Neural crest cell (in vitro differentiated cells): ENCODE measurements at places on chromosomes 13 and 19. TPM values are rescaled to one million over a fixed set of nuclear protein-coding genes. Genes with fewer than 3 reads are reported as not detected.
A peak's percentile ranks its signal among the peaks of the same experiment; 100 is the strongest.

CCDC8 gene
- 23.9 and 25.1 TPM in 2 replicates for total RNA-seq

- no peak for DNase-seq
Measured at GRCh38 chr13:49253310-49253709, 5.6 kb downstream of the CDADC1 start.

CALR gene
- 670 and 679 TPM in 2 replicates for total RNA-seq

DNA sequence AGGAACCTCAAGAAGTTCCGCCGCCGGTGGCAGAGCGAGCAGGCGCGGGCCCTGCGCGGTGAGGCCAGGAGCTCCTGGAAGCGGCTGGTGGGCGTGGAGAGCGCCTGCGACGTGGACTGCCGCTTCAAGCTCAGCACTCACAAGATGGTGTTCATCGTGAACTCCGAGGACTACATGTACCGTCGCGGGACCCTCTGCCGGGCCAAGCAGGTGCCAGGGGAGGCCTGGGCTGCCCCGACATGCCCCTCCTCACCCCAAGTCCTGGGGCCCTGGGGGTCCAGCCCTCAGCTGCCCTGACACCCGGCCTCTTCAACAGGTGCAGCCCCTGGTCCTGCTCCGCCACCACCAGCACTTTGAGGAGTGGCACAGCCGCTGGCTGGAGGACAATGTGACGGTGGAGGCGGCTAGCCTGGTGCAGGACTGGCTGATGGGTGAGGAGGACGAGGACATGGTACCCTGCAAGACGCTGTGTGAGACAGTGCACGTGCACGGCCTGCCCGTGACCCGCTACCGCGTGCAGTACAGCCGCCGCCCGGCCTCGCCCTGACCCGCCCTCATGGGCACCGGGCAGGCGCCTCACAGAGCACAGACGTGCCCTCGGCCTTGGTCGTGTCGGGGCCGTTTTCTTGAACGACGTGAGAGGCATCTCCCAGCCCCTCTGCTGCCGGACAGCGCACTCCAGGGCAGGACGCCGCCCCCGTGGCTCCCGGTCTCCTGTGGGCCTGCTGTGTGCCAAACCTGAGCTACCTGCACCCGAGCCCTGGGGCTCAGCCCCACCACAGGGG is 10.4 kb upstream of the F2RL3 start:
- DNase-seq: no peak

DNA sequence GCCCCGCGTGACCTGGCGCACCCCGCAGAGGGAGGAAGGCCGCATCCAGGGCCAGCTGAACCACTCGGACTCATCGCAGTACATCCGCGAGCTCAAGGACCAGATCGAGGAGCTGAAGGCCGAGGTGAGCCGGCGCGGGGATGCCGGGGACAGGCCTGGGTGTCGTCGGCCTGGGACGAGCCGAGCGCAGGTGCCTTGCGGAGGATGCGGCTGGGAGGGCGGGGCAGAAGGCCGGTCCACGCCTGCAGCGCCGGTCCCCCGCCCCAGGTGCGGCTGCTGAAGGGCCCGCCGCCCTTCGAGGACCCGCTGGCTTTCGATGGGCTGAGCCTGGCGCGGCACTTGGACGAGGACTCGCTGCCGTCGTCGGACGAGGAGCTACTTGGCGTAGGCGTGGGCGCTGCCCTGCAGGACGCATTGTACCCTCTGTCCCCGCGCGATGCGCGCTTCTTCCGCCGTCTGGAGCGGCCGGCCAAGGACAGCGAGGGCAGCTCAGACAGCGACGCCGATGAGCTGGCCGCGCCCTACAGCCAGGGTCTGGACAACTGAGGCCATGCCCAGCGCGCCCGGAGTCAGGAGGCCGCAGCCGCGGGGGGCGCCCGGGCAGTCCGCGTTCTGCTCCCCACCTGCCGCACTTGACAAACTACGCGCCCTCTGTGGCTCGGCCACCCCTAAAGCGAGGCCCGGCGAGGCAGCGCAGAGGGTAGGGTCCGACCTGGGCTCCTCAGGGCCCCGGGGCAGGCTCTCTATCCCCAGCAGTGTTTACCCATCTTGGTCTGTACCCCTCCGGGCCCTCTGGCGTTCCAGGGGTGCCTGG is 10.8 kb downstream of the PRR36 start:
- DNase-seq: no peak

DNA sequence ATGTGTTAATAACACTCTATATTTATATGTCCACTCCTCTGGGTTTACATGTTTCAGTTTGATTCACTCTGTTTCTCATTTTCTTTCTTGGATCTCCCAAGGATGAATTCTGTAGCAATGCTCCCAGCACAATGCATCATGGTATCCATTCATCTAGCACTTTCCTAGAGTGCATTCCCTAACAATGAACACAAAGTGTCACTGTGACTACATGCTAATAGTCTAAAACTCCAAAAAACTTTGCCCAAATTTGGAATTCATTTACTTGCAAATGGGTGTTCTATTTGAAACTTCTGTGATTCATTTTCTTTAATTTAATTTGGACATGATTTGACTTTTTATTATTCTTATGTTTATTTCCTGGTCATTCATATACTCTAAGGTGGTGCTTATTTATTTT is 286.3 kb downstream of the POU4F1 start:
- no peak for DNase-seq

ZNF525 gene
- total RNA-seq: 6.9 and 8.4 TPM in 2 replicates

DNA sequence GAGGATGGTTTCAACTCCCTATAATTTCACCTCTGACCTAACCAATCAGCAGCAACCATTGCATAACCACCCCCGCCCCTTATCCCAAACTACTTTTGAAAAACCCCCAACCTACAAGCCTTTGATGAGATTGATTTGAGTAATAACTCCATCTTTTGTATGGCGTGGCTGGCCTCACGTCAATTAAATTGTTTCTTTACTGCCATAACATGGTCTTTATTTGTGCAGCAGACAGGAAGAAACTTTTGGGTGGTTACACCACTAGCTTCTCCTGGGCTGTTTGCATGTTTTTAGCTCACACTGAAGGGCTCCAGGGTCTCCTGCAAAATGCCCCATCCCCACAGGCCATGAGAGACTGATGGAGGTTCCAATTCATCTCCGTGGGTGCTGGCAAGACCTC is 34.0 kb upstream of the PEG3 start:
- no peak for DNase-seq

DNA sequence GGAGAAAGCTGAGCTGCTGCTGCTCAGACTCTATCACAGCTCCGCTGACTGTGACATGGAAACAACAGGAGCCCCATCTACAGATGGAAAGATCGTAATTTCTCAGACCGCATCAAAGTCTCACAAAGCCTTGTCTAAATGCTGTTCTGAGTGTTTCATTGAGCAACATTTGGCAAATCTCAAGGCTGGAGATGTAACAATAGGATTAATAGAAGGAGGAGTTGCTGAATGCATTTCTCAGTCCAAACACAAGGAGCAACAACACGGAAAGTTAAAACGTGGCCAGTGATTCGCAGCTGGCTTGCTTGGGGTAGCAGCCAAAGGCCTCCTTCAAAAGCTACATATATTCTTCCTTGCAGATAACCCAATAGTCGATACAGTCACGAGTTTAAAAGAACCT is 55.7 kb downstream of the MRPL57 start:
- no peak for DNase-seq

- no peak for DNase-seq
Measured at GRCh38 chr19:5038631-5039271, 69.8 kb downstream of the KDM4B start.

DNA sequence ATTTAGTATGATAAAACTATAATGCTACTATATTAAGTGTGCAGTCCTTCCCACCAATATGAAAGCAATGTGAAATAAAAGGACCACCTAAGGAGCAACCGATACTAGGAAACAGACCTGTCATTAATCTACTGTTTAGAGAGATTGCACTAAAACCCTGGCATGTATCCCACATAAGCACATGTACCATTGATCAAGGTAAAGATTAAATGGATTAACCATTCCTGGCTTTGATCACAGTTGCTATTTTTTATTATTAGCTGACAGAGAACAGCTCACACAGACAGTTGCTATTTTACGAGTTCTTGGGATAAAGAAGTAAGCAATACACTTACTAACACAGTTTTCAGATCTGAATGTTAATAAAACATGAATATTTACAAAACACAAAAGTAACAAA is 57.7 kb upstream of the ZDHHC20 start:
- DNase-seq: no peak

DNA sequence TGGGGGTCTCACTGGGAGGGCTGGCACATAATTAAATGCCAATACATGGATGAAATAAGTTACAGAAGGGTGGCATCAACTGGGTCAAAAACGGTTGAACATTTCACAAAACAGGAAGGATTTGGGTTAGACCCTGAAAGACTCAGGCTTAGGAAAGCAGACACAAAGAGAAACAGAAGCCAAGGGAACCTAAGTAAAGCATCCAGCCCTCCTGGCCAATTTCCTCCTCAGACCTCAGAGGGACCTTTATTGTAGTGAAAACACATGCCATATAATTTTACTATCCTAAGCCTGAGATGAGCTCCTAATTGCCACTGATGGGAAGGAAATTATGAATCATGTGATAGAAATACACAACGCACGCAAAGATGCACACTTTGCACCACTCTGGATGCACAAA is 12.1 kb upstream of the CEACAM3 start:
- no peak for DNase-seq

GRCh38 chr13:48299591-48299990 is 4.0 kb upstream of the RB1 start:
- no peak for DNase-seq

DNA sequence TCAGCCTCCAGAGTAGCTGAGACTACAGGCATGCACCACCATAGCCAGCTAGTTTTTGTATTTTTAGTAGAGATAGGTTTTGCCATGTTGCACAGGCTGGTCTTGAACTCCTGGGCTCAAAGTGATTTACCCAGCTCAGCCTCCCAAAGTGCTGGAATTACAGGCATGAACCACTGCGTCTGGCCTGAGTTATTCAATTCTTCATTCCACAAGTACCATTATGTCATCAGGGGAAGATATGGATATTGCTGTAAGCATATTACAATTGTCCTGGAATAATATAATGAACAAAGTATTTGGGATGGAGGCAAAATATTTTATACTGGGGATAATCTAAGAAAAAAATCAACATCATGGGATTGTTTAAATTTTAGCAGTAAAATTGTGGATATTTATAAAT is 646.0 kb upstream of the SLITRK6 start:
- DNase-seq: no peak

SULT2B1 gene
- not detected in 2 replicates for total RNA-seq

DNA sequence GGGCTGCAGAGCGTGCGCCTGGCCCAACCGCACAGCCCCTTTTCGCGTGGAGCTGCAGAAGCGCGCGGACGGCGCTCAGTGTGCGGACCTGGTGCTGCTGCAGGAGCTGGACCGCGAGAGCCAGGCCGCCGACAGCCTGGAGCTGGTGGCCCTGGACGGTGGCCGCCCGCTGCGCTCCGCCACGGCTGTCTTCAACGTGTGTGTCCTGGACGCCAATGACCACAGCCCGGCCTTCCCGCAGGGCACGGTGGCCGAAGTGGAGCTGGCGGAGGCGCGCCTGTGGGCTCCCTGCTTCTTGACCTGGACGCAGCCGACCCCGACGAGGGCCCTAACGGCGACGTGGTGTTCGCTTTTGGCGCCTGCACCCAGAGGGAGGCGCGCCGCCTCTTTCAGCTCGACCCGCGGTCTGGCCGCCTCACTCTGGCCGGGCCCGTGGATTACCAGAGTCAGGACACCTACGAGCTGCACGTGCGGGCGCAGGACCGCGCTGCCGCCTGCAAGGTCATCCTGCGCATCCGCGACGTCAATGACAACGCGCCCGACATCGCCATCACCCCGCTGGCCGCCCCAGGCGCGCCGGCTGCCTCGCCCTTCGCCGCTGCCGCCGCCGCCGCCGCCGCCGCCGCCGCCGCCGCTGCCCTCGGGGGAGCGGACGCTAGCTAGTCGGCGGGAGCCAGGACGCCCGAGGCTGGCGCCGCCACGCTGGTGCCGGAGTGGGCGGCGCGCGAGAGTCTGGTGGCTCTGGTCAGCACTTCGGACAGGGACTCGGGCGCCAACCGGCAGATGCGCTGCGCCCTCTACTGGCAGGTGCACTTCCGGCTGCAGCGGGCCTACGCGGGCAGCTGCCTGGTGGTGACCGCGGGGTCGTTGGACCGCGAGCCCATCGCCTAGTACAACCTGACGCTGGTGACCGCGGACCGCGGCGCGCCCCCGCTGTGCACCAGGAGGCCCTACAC is 172.2 kb downstream of the OLFM4 start:
- peak; percentile 87 for DNase-seq

LPAR2 gene
- total RNA-seq: 115 and 116 TPM in 2 replicates

ATP4A gene
- total RNA-seq: not detected in 2 replicates

GRCh38 chr13:23020246-23020843 is 160.4 kb upstream of the SGCG start:
- DNase-seq: peak; percentile 17

- DNase-seq: no peak
Measured at GRCh38 chr19:18668744-18669523, 14.5 kb upstream of the CRTC1 start.

DNA sequence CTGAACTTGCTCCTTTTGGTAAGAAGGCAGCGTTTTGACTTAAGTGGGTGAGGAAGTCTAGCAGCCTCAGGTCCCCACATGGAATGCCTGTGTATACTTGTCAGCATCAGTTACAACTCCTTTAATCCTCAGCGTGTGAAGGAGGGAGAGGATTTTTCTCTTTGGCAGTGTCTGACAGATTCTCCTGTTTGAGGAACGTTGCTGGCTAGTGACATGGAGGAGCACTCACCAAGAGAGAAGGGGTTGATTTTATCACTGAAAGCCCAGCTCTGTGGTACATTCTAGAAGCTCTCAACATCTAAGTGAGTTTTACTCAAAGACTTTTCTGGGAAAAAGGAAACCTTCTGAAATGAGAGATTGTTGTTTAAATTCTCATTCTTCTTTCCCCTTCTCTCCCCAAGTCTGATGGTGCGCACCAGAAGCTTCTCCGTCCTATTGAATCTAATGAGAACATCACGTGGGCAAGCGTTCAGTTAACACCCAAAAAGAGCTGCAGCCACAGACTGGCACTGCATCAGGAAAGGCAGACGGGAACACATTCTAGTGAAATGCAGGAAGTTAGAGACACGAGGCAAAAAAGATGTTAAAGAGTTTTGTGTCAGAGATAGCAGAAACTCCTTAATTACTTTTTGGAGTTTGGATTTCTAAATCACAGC is 58.2 kb downstream of the GJA3 start:
- no peak for DNase-seq

GRCh38 chr19:19538785-19539166 is 711 bp downstream of the CILP2 start:
- no peak for DNase-seq

- DNase-seq: no peak
Measured at GRCh38 chr13:33235078-33235477, 50.5 kb downstream of the STARD13 start.

GRCh38 chr19:37867831-37868230 is 38.6 kb downstream of the WDR87 start:
- no peak for DNase-seq

GRCh38 chr19:45508417-45508860 is 1.2 kb downstream of the VASP start:
- DNase-seq: no peak
